ENCODE measurements at places on chromosomes 3 and 15.

DNA sequence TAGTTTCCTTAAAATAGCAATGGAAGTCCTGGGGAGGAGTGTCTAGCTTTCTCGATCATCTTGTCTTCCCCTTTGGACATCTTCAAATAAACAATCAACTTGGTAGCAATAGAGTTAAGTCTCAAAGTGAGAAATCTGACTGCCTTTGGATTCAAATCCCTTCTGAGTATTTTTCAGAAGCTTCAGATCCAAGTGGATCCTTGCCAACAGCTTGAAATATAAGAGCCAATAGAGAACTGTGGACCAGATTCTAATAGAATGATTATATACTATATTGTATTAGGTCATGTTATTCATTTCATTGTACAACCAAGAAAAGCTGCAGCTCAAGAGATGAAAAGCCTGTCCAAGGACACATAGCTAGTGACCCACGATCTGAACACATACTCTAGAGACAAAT is 60.2 kb downstream of the SYNPR start:
- DNase-seq = no peak

GRCh38 chr3:62667714-62668113 is 207.5 kb downstream of the CADPS start:
- DNase-seq = no peak

- no peak for DNase-seq
Measured at GRCh38 chr3:147368561-147369221, 37.7 kb downstream of the ZIC4 start.

- DNase-seq = no peak
Measured at GRCh38 chr3:106848099-106848498, 529.1 kb upstream of the CCDC54 start.

DNA sequence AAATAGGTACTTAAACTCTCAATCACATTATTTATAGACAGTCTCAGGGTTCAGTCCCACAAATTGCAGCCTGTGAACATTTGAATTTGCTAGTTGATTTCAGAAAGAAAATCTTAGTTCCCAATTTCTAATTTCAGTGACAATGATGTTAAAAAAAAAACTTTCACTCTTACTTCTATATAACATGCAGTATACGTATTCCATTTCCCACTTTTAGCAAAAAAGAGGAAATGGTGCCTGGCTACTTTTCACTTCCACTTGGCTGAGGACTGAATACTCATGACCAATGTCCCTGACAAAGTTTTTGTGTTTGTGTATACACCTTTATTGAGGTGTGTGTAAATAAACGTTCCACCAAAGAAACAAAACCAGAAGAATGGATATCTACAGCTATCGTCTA is 32.1 kb upstream of the XCR1 start:
- no peak for DNase-seq

- no peak for DNase-seq
Measured at GRCh38 chr15:57109005-57109404, 190.6 kb downstream of the TCF12 start.

DNA sequence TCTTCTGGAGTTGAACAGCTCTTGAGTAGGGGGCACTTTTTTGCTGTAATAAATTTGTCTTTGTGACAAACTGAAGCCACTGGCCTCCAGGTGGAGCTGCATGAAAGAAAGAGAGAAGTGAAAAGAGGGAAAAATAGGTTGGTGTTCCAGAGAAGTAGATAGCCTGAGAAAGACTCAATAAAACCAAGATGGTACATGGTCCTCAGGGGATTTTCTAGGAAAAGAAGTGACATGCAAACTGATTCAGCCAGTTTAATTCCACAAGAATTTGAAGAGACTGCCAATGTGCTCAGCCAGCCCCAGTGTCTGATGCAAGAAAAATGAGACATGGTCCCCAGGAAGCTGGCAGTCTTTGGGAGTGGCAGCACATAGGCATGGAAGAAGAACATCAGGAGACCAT is 152.7 kb downstream of the CD47 start:
- DNase-seq = no peak

- DNase-seq = no peak
Measured at GRCh38 chr3:197027896-197028727, 1.5 kb downstream of the MELTF start.

DNA sequence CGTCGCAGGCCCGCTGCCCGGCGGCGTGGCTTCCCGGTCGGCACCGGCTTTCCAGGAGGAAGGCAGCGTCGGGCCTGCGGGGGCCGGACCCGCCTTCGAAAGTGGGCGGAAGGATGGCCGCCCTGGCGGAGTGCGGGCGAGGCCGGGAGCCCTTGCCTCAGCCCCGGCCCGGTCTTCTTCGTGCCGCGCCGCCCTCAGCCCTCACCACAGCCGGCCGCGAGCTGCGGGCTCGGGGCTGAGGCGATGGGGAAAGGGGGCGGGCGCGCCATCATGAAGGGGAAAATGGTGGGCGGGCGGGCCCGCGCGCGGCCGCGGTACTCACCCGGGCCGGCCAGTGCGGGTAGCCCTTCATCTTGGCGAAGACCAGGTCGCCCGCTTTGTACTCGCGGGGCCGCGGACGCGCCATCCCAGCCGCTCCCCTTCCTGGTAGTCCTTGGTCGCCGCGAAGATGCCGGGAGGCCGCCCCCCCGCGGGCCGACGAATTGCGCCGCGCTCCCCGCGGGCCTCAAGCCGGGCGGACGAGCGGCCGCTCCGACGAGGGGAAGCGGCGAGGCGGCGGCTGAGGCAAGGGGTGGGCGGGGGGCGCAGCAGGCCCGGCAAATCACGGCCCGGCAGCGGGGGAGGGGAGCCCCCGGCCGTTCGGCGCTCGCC is 489 bp downstream of the HDGFL3 start:
- DNase-seq = no peak

DNA sequence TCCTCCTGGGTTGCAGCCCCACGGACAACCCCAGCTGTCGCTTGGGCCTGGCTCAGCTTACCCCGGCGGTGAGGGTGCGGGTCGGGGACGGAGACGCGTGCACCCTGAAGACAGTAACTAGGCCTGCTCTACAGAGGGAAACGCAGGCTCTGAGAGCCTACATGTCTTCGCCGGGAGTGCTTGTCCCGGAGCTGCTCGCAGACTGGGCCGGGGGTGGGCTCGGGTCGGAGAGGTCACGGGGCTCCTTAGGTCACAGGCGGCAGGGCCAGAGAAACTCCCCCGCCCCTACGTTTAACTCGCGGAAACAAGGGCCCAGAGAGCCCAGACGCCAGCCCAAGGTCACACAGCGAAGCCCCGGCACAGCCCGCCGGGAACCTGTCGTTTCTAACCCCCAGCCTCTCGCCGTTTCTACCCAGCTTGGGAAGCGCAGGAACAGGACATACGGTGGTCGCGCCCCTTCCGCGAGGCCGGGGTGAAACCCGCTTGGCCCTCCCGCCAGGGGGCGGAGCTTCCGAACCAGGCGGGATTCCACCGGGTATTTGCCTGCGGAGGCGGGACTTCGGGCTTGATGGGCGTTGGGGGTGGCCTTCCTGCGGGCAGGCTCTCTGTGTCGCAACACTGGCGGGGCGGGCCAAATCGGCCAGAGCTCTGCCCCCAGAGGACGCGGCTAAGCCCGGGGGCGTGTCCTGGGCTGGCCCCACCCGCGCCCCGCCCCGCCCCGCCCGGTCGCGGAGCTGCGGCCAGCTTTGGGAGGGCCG is at the start of gene HDAC11:
Gene HDAC11 (plus strand): TSS at position 725 of the 758 bp plus-strand sequence. CDS start 42 bp downstream, outside the sequence.
- peak; percentile 96 for DNase-seq

Data from activated naive CD8-positive, alpha-beta T cell treated with anti-CD3 and anti-CD28 coated beads, Interleukin-2, amount 50 U/mL, for 16 hours (primary cell).